ENCODE measurements at places on chromosomes 12 and 14. TPM values are rescaled to one million over a fixed set of nuclear protein-coding genes. Genes with fewer than 3 reads are reported as not detected.

GRCh38 chr12:83110424-83110823, 423.7 kb downstream of the TMTC2 start:
- no peaks in the 10 kb centered on the region for H3K36me3 ChIP-seq
- no peak overlapping the region for H3K27ac ChIP-seq
- DNase-seq, result no peak
- H3K4me3 ChIP-seq, result no peak overlapping the region
- no peaks in the 10 kb centered on the region for H3K4me1 ChIP-seq
- no peaks in the 10 kb centered on the region for H3K27me3 ChIP-seq

DNA sequence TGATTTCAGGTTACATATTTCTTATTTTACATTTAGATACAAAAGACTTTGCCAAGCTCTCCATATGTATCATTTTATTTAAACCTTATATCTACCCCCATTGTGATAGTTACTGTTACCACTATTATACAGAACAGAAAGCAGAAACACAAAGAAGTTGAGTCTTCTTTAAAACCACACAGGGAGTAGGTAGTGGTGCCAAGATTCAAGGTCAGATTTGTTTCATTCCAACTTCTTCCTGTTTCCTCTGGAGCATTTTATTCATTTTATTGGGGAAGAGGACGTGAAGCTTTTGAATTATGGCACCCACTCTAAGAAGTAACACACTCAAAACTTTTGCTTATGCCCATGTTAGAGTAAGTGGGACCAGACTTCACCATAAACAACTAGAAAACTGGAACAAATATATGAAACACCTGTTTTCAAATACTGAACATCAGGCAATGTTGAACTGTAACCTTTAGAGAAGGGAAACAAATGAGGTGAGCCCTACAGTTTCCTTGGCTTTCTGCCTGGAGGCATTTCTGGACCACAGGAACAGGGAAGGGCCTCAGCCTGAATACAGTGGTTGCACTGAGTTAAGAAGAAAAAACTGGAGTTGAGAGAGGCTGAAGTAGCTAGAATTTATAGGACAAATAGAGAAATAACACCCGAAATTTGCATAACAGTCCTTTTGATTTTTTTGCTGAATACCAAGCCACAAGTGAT, 160.4 kb upstream of the SSTR1 start:
- H3K4me3 ChIP-seq, result no peak overlapping the region
- no peak overlapping the region for H3K27ac ChIP-seq
- no peak for DNase-seq

DNA sequence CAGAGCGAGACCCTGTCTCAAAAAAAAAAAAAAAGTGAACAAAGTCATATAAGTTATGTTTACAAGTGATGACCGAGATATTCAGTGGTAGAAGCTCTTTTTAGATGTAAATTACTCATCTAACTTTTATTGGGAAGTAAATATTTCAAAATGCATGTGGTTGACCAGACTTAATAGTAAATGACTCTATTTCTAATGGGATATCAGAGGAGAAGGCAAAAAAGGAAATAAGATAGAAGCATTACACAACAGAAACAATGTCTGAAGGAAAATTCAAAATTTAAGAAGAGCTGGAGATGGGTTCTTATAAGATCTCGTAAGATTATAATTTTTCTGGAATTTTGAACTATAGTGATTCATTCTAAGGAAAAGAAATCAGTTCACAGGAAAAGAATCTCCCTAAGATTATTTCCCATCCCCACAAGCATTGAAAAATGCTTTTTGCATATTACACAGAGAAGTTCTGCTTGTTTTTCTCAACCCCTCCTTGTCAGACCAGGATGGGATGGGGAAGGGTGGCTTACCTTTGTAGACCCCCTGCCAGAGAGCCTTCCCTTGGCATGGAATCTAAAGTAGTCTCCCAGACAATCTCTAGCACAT, 63.1 kb upstream of the STK38L start:
- H3K27me3 ChIP-seq, result no peaks in the 10 kb centered on the region
- peaks cover 12% of the 10 kb centered on the region for H3K4me1 ChIP-seq
- H3K27ac ChIP-seq, result no peak overlapping the region

GRCh38 chr12:58720421-58720820, 199.9 kb downstream of the LRIG3 start:
- H3K36me3 ChIP-seq, result no peaks in the 10 kb centered on the region
- no peak overlapping the region for H3K4me3 ChIP-seq
- no peaks in the 10 kb centered on the region for H3K27me3 ChIP-seq
- no peaks in the 10 kb centered on the region for H3K4me1 ChIP-seq
- DNase-seq, result no peak

Gene MYRFL
- not detected for total RNA-seq

DNA sequence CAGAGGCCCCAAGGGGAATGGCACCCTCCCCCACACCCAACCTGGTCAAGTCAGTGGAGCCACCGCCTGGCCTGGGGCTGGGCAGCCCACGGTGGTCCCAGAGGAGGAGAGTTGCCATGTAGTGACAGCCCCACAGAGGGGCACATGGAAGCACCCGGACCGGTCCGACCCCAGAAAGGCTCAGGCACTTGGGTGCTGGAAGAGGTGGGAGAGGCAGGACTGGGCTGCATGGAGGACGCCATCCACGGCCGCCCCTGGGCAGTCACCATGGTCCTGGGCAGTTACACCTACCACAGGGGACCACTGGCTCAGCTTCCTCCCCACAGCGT, 37.9 kb upstream of the TMEM179 start:
- no peak overlapping the region for H3K27ac ChIP-seq
- no peaks in the 10 kb centered on the region for H3K27me3 ChIP-seq
- H3K4me1 ChIP-seq, result peaks cover 4% of the 10 kb centered on the region
- no peak overlapping the region for H3K4me3 ChIP-seq
- H3K36me3 ChIP-seq, result no peaks in the 10 kb centered on the region

GRCh38 chr14:34668111-34668510, 38.2 kb upstream of the SNX6 start:
- H3K4me1 ChIP-seq, result no peaks in the 10 kb centered on the region
- H3K27me3 ChIP-seq, result no peaks in the 10 kb centered on the region
- no peak overlapping the region for H3K27ac ChIP-seq
- H3K36me3 ChIP-seq, result no peaks in the 10 kb centered on the region

Gene PPP4R4
- total RNA-seq, result 3.3 TPM

- H3K4me1 ChIP-seq, result no peaks in the 10 kb centered on the region
- H3K36me3 ChIP-seq, result no peaks in the 10 kb centered on the region
- H3K27me3 ChIP-seq, result no peaks in the 10 kb centered on the region
- no peak for DNase-seq
- no peak overlapping the region for H3K4me3 ChIP-seq
- no peak overlapping the region for H3K27ac ChIP-seq
Measured at GRCh38 chr12:54569995-54570528, 18.4 kb downstream of the PPP1R1A start.

Gene GPR84
- 1.1 TPM for total RNA-seq

DNA sequence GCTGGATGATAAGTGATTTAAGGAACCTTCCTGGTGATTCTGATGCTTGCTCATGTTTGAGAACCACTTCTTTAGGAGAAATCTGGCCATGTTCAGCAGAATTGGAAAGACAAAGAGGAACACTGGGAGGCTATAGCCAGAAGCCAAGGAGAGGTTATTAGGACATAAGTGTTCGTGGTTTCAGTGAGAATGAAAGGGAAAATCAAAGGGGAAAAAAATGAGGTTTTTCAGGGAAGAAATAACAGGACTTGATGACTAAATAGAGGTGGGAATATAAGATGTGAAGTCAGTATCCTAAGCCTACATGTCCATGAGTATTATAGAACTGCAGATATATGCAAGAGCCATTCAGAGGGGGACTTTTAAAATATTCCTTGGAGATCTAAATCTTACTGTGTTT, 95.6 kb downstream of the DAAM1 start:
- no peak overlapping the region for H3K4me3 ChIP-seq
- no peaks in the 10 kb centered on the region for H3K27me3 ChIP-seq
- DNase-seq, result no peak
- no peak overlapping the region for H3K27ac ChIP-seq
- no peaks in the 10 kb centered on the region for H3K4me1 ChIP-seq
- no peaks in the 10 kb centered on the region for H3K36me3 ChIP-seq

Gene PLEKHG7
- 15.7 TPM for total RNA-seq

Gene ACAD10
- total RNA-seq, result 25.2 TPM

Gene FAM181A
- total RNA-seq, result not detected

- no peak overlapping the region for H3K4me3 ChIP-seq
- H3K4me1 ChIP-seq, result peaks cover 2% of the 10 kb centered on the region
- H3K27me3 ChIP-seq, result no peaks in the 10 kb centered on the region
- no peak for DNase-seq
Measured at GRCh38 chr12:42380733-42381132, 54.8 kb downstream of the PPHLN1 start.

Gene RACGAP1
- total RNA-seq, result 17.6 TPM

GRCh38 chr12:71159264-71159663, 1.5 kb upstream of the TSPAN8 start:
- H3K27ac ChIP-seq, result no peak overlapping the region
- H3K4me1 ChIP-seq, result peaks cover 17% of the 10 kb centered on the region
- H3K36me3 ChIP-seq, result no peaks in the 10 kb centered on the region
- H3K27me3 ChIP-seq, result no peaks in the 10 kb centered on the region
- no peak for DNase-seq
- no peak overlapping the region for H3K4me3 ChIP-seq

Gene CLEC2A
- total RNA-seq, result not detected

Gene OLR1
- 163 TPM for total RNA-seq

Gene CD9
- 532 TPM for total RNA-seq

Data from upper lobe of left lung (tissue), 6 donors.